Neural crest cell (in vitro differentiated cells): ENCODE measurements at places on chromosomes 4 and X.

GRCh38 chrX:133746593-133746992 lies 238.8 kb downstream of the GPC3 start:
- DNase-seq = no peak

GRCh38 chr4:61782133-61782532 lies 582.0 kb downstream of the ADGRL3 start:
- DNase-seq = no peak

- no peak for DNase-seq
Observed at GRCh38 chr4:125515016-125515415, 200.3 kb downstream of the FAT4 start.

DNA sequence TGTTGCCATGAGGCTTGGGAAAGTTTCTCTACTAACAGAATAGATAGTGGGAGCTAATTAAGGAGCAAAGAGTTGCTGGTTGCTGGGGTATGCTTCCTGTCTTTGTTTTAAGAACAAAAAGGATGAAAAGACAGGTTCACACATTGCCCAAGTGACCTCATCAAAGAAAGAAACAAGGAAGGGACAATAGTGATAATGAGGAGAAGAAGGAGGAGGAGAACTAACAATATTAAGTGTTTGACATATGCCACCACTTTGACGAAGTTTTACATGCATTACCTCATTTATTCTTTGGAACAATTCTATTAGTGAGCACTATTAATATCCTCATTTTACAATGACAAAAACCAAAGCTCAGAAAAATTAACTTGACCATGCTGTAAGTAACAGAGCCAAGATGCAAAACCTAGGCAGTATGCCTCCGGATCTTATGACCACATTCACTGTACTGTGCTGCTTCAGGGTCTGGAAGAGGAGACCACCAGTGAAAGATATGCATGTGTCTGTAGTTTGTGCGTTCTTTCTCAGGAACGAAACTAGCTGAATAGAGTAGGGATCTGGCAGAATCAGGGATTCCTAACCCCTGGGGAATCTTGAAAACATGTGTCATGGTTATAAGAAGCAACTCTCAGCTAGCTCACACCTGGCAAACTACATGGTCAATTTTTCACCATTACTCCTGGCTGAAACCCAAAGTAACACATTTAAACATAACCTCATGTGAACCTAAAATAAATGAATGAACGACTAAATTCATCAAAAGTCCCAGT lies 83.8 kb downstream of the MOSPD2 start:
- no peak for DNase-seq

- DNase-seq = peak; percentile 60
Observed at GRCh38 chrX:30713061-30713525, 59.9 kb downstream of the GK start.

DNA sequence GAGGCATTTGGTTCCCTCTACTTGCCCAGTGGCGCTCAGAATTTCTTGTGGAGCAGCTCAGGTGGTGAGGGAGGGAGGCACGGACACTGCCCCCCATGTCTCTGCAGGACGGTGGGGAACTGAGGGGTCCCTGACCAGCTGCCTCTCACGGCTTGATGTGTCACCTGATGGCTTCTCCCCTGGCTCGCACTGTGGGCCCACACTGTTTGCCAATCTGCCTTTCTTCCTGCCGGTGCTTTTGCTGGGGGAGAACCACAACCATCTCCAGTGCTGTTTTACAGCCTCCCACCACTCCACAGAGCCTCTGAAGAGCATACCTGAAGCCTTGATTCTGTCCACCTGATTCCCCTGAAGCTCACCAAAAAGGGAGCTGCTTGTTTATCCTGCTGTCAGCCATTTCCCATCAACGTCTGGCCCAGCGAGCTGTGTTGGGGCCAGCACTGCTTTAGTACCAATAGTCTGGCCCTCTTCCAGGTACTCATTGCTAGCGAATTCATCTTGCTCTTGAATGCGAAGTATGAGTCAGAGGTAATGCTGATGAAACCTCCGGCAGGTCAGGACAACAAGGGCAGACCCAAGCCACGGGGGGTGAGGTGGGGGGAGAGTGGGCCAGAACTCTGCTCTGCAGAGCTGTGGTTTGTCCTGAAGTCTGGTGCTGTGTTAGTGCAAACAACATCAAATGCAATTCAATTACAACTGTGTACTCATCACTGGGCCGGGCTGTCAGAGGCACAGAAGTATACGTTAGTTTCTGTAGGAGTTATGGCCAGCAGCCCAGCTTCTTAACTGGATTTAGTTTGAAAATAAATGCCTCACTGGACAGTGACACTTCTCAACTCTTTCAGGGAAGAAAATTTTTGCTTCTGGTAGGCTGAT lies 208.3 kb upstream of the JADE1 start:
- no peak for DNase-seq

- no peak for DNase-seq
Observed at GRCh38 chrX:49102190-49102589, 21.3 kb downstream of the GPKOW start.

GRCh38 chrX:45068569-45068968 lies 132.1 kb downstream of the DIPK2B start:
- no peak for DNase-seq

GRCh38 chr4:80500613-80501012 lies 165.1 kb downstream of the CFAP299 start:
- DNase-seq = no peak
